ENCODE measurements at places on chromosomes 2 and 18. TPM values are rescaled to one million over a fixed set of nuclear protein-coding genes. Genes with fewer than 3 reads are reported as not detected.
A peak's percentile ranks its signal among the peaks of the same experiment; 100 is the strongest.

- DNase-seq, result no peak
These were observed 6.0 kb downstream of the RPIA start for GRCh38 chr2:88697370-88698026.

DNA sequence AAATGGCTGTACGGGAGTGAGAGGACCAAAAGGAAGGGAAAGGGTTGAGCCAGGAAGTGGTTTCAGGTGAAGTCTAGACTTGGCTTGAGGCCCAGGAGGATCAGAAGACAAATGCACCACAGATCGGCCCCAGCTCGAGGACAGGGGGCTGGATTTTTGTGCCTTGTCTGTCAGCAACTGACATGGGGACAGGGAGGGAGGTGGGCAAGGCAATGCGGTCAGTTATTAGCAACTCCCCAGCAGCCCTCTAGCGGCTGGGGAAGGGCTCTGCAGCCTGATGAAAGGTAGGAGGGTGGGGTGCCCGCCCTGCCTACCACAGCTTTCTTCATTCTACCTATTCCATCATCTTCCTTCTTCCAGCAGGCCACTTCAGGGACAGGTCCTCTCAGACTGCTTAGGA, 50.0 kb downstream of the CPO start:
- DNase-seq, result peak; percentile 67

- no peak for DNase-seq
These were observed 6.8 kb downstream of the STK25 start for GRCh38 chr2:241501551-241501950.

GRCh38 chr2:186907897-186908296, 58.9 kb upstream of the ZSWIM2 start:
- DNase-seq, result no peak

GRCh38 chr18:21833604-21834298, 93.2 kb downstream of the MIB1 start:
- no peak for DNase-seq

GRCh38 chr2:169676357-169676756, 17.8 kb downstream of the CFAP210 start:
- DNase-seq, result no peak

- no peak for DNase-seq
These were observed 527.6 kb upstream of the MEX3C start for GRCh38 chr18:51724790-51725721.

- no peak for DNase-seq
These were observed 156.2 kb upstream of the PARD3B start for GRCh38 chr2:204389120-204389519.

DNA sequence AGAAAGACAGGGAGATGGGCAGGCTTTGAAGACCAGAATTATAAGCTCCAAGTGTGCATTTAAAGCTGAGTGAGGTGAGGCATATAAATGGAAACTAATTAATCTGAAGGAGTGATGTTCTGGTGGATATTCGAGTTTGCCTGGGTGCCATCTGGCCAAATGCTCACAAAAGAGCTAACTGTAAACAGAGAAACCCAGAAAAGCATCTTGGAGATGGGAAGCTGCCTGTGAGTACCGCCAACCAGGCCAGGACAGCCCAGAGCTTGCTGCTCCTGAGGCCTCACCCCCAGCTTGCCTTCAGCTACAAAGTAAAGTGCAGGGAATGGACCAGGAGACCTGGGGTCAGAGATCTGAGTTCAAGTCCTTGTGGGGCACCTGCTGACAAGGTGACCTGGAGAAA, 446.1 kb upstream of the MYT1L start:
- DNase-seq, result no peak

DNA sequence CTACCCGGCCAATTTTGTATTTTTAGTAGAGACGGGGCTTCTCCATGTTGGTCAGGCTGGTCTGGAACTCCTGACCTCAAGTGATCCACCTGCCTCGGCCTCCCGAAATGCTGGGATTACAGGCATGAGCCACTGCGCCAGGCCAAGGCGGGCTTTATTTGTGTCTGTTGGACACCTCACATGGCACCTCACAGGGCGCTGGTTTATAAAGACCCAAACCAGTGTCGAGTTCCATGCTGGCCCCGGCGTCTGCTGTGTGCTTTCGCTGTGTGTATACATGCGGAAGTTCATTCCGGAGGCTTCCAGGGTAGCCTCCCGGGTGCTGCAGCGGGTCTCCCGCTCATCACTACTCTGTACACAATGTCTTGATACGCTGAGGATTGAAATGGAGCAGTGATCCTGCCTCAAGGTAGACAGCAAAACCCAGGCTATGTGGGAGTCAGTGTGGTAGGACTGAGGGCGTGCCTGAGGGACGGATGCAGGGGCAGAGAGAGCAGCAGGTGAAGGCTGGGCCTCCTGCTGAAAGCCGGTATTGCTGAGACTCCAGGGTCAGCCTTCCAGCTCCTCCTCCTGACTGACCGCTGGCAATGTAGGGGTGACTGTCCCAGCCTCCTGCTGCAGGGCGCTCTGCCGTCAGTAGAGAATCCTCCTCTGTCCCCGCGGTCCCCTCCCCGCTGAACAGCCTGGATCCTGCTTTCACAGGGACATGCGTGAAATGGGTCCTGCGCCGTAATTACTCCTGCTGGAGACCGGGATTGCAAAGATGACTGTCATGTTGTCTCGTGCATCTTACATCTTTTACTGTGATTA, 22.7 kb downstream of the LDLRAD4 start:
- no peak for DNase-seq

Gene ACTG2
- total RNA-seq, result not detected

Gene TMEM17
- total RNA-seq, result 1.1 TPM

Gene ZEB2
- 0.60 TPM for total RNA-seq

Gene NEUROD1
- total RNA-seq, result not detected

Gene ABCG8
- not detected for total RNA-seq

Gene ST8SIA5
- total RNA-seq, result not detected

Gene GALR1
- total RNA-seq, result not detected

Gene OBSL1
- total RNA-seq, result 13.9 TPM

Gene PLEK
- under 0.01 TPM for total RNA-seq

Data from lung microvascular endothelial cell (primary cell).